ENCODE measurements at places on chromosomes 7 and 10.

GRCh38 chr10:63105225-63106110, 27.7 kb upstream of the NRBF2 start:
- no peaks in the 10 kb centered on the region for H3K36me3 ChIP-seq
- no peak for DNase-seq
- H3K27ac ChIP-seq, result no peak overlapping the region
- no peak overlapping the region for H3K4me3 ChIP-seq
- H3K4me1 ChIP-seq, result no peaks in the 10 kb centered on the region

DNA sequence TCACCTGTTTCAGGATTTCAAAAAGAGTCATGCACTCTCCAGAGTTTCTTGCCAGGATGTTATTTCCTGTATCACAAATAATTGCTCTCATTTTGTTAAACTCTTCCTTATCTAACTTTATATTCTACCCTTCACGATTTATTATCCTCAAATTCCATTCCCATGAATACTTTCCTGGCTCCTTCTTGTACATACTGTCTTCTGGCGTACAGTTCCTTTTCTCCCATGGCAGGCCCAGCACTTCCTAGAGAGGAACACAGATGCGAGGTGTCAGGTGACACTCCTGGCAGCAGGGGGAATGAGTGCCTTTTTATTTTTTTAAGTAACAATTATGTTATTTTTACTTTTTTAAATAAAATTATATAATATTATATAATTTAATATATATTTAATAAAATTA, 411.9 kb downstream of the TFEC start:
- H3K27ac ChIP-seq, result no peak overlapping the region
- no peak for DNase-seq
- H3K4me3 ChIP-seq, result no peak overlapping the region
- no peaks in the 10 kb centered on the region for H3K27me3 ChIP-seq

- no peak overlapping the region for H3K4me3 ChIP-seq
- H3K27me3 ChIP-seq, result no peaks in the 10 kb centered on the region
- no peak for DNase-seq
- no peaks in the 10 kb centered on the region for H3K36me3 ChIP-seq
- H3K4me1 ChIP-seq, result no peaks in the 10 kb centered on the region
Observed at GRCh38 chr7:8627325-8627724, 193.9 kb downstream of the NXPH1 start.

GRCh38 chr7:36796850-36797536, 72.7 kb upstream of the AOAH start:
- H3K27me3 ChIP-seq, result no peaks in the 10 kb centered on the region
- no peaks in the 10 kb centered on the region for H3K4me1 ChIP-seq
- H3K4me3 ChIP-seq, result no peak overlapping the region
- H3K27ac ChIP-seq, result no peak overlapping the region
- no peak for DNase-seq

DNA sequence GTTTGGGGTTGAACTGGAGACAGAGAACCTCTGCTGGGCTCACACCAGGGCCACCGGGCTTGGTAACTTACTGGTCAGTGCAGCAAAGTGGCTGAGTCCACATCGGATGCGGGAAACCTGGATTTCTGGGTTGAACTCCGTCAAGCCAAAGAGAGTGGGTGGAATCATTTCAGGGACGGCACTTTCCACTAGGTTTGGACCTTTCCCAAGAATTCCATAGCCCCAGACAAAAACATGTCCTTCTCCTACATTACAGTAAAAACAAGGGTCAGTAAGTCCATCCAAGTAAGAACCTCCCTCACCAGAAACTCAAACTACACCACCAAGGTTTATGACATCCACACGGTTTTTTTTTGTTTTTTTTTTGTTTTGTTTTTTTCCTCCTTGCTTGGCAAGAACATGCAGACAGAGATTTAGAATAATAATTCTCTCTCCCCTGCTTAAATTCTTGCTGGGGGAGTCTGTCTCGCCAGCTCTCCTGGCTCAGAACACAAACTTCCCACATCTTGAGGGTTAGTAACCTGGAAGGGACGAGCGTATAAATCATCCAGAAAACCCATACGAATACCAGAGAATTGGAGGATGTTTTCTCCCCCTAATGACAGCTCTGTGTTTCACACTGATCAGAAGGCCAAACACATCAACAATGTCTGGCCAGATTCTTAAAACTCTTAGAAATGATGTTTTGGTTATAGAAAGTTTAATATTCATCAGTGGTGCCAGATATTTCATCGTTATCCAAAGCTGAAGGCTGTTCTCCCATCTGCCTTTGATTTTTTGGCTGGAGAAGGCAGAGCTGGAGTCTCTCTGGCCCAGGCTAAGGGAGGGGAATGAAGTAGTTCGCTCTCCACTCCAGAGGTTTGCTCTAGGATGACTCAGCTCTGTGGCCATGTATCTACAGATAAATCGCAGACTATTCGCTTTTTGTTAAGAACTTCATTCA, 17.5 kb downstream of the RCC1L start:
- no peaks in the 10 kb centered on the region for H3K36me3 ChIP-seq
- H3K27me3 ChIP-seq, result no peaks in the 10 kb centered on the region
- peak overlapping the region; percentile 69 for H3K27ac ChIP-seq
- peaks cover 15% of the 10 kb centered on the region for H3K4me1 ChIP-seq

DNA sequence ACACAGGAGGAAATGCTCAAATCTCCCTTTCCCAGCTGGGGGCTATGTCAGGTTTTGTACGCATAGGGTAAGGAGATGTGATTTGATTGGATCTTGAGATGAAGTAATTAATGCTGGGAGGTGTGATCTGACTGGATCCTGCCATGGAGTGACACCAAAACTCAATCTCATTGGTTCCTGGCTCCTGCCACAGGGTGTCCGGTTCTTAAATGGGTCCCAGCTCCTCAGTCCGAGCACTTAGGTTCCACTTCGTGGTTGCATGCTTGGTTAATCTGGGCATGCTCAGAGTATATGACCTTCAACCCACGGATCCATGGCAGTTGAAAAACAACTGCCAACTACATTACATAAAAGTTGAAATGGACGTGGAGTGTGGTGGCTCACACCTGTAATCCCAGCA, 3.1 kb upstream of the ZNF12 start:
- H3K36me3 ChIP-seq, result no peaks in the 10 kb centered on the region
- H3K4me3 ChIP-seq, result no peak overlapping the region
- H3K4me1 ChIP-seq, result peaks cover 10% of the 10 kb centered on the region
- no peak overlapping the region for H3K27ac ChIP-seq

DNA sequence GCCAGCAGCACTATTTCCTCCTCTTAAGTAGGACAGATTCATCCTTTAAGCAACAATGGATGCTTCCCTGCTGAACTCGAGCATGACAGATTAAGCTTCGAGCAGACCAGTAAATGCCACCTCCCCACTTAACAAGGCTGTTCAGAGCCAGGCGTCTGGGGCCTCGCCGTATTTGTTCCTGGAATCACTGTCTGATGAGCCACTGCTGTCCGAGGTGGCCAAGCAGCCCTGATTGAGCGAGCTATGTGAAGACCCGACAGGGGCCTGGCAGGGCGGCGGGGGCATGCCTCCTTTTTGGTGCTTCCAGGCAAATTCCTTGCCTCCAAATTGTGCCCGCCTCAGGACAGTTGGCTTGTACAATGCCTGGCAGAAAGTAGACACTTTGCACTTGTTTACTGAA, 862.6 kb downstream of the NRG3 start:
- no peaks in the 10 kb centered on the region for H3K27me3 ChIP-seq
- no peaks in the 10 kb centered on the region for H3K4me1 ChIP-seq
- no peak overlapping the region for H3K4me3 ChIP-seq
- H3K27ac ChIP-seq, result no peak overlapping the region

- no peak for DNase-seq
- H3K36me3 ChIP-seq, result no peaks in the 10 kb centered on the region
- no peak overlapping the region for H3K27ac ChIP-seq
Observed at GRCh38 chr10:78332012-78332411, 298.3 kb downstream of the RPS24 start.

- no peak for DNase-seq
- no peaks in the 10 kb centered on the region for H3K4me1 ChIP-seq
- no peak overlapping the region for H3K27ac ChIP-seq
- H3K36me3 ChIP-seq, result no peaks in the 10 kb centered on the region
- H3K27me3 ChIP-seq, result no peaks in the 10 kb centered on the region
Observed at GRCh38 chr7:25118048-25118753, 6.9 kb downstream of the CYCS start.

- no peak overlapping the region for H3K4me3 ChIP-seq
- no peaks in the 10 kb centered on the region for H3K36me3 ChIP-seq
- H3K4me1 ChIP-seq, result peaks cover 9% of the 10 kb centered on the region
- DNase-seq, result no peak
- no peak overlapping the region for H3K27ac ChIP-seq
- H3K27me3 ChIP-seq, result no peaks in the 10 kb centered on the region
Observed at GRCh38 chr7:107700570-107700969, 39.9 kb downstream of the SLC26A4 start.

- H3K4me3 ChIP-seq, result no peak overlapping the region
- H3K4me1 ChIP-seq, result no peaks in the 10 kb centered on the region
- DNase-seq, result no peak
Observed at GRCh38 chr10:21702633-21703111, 168.6 kb downstream of the MLLT10 start.

All from testis (tissue), 5 donors.